HFFc6 (cell line): ENCODE measurements at places on chromosomes 7 and 10.
A peak's percentile ranks its signal among the peaks of the same experiment; 100 is the strongest.

DNA sequence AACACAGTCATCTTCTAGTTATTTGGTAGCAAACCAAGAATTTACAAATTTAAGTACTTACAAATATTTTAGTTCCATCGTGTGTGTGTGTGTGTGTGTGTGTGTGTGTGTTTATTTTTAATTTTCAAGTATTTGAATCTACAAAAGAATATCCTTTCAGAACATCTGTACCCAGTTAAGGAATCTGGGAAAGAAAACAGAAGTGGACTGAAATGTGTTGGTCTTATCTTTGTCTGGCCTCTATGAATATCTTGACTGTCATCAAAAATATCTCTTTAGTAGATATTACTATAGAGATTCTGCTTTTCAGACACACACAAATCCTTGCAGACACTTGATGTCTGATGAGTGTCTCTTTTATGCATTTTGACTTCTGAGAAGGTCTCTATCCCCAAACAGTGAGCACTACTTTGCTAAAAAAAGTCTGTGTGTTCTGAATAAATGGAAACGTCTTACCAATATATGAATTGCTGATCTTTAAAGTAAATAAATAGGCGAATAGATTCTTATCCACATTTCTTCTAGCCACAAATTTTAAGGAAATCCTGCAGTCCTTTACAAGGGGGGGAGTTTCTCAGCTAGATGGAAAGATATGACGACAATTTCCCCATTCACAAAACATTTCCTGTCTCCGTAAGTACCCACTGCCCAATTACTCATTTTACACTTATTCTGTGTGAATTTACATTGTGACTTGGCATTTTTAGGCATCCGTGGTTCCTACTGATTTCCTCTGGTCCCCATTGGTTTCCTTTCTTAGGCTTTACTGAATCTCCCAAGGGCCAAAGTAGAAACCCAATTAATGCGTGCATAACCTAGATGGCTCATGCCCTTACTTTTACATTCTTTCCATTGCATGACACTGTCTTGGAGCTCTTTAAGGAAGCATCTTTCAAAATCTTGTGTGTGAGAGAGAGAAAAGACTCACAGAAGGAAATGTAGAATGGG, 36.0 kb downstream of the NRCAM start:
- no peak for DNase-seq

DNA sequence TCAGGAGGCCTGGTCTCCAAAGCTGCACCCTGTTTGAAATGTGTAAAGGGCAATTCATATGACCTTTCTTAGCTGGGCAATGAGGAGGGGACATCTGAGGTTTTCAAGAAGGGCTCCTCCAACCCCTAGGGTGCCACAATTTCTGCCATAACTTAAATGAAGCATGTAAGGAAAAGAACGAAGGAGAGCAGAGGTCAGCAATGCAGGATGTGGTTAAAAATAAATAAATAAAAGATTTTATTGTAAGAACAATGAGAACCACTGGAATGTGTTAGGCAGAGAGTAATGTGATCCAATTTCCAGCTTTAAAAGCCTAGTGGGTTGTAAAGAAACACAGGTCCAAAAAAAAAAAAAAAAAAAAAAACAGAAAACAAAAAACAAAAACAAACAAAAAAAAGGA, 673.1 kb downstream of the TNS3 start:
- peak; percentile 81 for DNase-seq

DNA sequence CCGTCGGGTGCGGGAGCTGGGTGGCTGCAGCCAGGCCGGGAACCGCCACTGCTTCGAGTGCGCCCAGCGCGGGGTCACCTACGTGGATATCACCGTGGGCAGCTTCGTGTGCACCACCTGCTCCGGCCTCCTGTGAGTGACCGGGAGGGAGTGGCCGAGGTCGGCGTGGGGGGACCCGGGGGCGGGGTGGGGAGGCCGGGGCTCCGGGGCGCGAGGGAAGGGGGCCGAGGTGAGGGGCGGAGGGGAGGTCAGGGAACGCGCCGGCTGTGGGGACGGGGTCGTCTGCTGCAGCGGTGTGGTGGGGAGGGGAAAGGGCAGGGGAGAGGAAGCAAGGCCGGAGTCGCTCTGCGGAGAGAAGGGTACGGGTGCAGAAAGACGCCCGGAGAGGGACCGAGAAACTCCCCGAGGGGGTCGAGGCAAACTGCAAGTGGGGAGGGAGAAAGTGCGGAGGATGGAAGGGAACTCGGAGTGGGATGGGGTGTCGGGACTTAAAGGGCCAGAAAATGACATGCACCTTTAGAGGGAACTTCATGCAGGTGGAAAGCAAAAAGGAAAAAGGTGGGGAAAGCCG, 518 bp downstream of the AGFG2 start:
- DNase-seq, result no peak

DNA sequence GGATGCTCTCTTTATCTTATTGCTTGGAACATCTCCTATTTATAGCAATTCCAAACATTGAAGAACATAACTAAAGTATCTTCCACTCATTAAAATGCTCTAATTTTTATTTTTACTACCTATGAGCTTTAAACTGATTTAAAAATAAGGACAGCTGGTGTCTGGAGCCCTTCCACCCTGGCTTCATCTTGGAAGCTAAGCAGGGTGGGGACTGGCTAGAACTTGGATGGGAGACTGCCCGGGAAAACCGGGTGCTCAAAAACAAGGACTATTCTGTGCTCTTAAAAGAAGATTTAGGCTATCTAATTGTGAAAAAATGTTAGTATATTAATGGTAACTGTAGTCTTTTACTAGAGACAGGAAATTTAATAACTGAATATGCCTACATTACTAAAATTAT, 69.2 kb downstream of the ARMC3 start:
- peak; percentile 58 for DNase-seq

DNA sequence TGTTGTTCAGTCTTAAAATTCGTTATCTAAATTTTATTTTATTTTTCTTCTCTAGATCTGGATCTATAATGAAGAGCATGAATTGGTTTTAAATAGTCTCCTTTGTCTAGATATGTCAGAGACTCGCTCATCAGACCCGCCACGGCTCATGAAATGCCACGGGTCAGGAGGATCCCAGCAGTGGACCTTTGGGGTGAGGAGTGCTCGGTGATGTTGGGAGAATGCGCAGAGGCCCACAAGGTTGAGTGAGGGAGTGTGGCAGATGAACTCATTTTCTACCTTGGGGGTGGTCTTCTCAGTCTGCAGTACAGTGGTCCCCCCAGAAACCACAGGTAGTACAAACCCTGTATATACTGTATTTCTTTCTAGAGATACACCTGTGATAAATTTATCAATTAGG, 95.3 kb downstream of the GALNT11 start:
- DNase-seq, result no peak

DNA sequence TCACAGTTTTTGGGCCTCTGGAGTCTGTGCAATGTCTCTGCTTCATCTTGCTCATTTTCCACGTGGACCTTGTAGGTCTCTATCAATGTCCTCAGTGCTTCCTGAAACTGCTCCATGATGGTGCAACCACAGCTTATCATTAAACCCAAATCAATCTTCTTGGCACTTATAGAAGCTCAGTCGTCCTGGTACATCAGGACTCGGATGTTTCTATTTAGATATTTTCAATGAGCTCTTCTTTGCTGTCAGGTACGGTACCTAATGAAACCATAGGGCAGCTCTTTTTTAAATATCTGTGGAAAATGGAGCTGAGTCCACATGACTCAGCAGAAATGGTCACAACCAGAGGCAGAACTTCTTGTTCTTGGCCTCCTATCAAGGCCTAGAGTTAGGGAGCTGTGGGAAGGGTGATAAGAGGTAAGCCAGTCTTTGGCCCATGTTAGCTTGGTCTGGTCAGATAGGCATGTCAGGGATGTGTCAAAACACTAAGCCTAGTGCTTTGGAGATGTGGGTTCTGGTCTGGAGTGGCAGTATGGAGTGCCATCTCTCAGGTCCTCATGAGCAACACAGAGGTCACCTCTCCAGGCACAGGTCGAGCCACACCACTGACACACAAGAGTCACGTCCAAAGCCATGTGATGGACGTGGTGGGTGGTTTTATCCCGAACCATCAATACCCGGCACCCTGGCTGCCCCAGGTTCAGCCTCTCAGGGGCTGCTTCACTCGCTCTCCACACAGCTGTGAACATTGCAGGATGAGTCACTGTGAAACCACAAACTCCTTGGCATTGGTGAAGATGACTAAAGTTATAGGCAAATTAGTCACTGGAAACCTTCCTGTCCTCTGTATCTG, 87.0 kb downstream of the TBXAS1 start:
- peak; percentile 98 for DNase-seq

- no peak for DNase-seq
These were observed 96.8 kb upstream of the JAZF1 start for GRCh38 chr7:28277364-28277763.

GRCh38 chr7:133359449-133359848, 106.6 kb downstream of the EXOC4 start:
- DNase-seq, result no peak

DNA sequence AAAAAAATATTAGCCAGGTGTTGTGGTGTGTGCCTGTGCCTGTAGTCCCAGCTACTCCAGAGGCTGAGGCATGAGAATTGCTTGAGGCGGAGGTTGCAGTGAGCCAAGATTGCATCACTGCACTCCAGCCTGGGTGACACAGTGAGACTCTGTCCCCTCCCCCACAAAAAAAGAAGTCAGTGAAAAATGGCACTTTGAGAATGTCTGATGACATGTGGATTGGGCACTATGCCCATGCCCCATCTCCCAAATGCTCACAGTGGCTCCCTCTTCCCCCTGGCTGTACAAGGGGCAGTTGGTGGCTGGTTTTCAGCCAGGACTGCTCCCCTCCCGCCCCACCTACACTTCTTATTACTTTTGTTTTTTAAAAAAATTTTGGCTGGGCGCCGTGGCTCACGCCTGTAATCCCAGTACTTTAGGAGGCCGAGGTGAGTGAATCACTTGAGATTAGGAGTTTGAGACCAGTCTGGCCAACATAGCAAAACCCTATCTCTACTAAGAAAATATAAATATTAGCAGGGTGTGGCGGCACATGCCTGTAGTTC, 26.1 kb downstream of the IL15RA start:
- DNase-seq, result peak; percentile 11

GRCh38 chr7:22885797-22886261, 63.2 kb upstream of the TOMM7 start:
- DNase-seq, result no peak

DNA sequence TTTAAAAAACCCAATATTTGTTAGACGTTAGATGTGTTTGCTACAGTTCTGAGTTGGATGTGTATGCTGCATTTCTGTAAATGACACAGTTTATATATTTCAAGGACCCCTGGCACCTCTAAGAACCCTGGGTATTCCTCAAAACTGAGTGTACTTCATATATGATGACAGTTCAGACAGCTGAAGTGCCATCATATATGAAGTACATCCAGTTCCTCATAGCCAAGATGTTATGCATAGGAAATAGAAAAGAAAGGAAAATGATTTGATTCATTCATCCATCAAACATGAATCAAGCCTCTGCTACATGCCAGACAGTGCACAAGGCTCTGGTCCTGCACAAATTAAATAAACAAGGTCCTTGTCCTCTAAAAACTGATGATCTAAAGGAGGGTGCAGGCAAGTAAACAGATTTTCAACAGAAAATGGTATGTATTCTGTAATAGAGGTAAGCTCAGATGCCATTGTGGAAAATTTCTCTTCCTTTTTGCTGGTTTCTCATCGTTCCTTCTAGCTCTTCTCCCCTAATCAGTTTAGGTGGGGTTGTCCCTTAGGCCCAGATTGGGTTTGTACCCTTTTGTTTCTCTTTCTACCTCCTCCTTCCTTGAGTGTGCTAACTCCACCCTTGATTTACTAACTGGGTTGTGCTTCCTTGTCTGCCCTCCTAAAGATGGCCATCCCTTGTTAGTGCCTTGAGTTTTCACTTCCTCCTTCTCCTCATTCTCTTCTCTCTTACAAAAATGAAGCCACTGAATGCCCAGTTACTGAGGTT, 25.3 kb upstream of the SMIM30 start:
- no peak for DNase-seq

DNA sequence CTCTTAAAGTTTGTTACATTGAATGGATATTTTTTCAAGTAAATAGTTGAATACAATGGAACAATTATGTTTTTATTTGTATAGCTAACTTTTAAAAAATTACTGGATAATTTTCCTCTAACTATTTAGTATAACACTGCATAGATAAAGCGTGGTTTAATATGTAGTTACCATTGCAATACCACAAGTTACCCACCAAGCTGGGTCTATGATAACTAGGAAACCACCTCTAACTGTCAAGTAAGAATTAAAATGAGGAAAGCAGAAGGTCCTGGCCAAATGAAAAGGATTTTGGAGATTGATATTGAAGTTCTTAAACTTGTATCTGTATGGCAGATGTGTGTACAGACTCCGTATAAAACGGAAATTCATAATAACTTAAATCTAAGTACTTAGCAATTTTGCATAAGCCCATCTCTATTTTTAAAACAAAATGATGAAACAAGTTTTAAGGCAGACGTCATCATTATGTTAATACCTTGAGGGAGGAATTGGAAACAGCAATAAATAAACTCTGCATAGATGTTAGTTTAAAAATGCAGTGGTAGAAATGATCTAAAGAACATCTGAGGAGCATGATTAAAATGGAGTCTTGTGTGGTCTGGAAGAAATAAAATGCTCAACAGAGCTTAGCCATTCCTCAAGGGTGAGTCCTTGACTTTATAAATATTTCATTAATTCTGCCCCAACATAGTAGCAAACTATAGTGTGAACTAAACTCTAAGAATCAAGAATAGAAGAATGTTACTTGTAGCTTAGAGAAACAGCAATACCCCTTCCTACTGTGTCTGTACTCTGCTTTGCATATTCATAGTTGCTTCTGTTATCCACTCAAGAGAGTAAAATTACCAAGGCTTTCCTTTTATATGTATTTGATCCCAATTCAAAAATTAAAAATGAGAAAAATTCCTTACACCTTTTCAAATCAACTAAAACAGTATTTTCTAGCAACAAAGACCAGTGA, 206.4 kb upstream of the FERD3L start:
- no peak for DNase-seq

GRCh38 chr7:67267914-67268313, 271.3 kb downstream of the TYW1 start:
- DNase-seq, result no peak

- no peak for DNase-seq
These were observed 144.4 kb upstream of the PTER start for GRCh38 chr10:16292366-16292765.

DNA sequence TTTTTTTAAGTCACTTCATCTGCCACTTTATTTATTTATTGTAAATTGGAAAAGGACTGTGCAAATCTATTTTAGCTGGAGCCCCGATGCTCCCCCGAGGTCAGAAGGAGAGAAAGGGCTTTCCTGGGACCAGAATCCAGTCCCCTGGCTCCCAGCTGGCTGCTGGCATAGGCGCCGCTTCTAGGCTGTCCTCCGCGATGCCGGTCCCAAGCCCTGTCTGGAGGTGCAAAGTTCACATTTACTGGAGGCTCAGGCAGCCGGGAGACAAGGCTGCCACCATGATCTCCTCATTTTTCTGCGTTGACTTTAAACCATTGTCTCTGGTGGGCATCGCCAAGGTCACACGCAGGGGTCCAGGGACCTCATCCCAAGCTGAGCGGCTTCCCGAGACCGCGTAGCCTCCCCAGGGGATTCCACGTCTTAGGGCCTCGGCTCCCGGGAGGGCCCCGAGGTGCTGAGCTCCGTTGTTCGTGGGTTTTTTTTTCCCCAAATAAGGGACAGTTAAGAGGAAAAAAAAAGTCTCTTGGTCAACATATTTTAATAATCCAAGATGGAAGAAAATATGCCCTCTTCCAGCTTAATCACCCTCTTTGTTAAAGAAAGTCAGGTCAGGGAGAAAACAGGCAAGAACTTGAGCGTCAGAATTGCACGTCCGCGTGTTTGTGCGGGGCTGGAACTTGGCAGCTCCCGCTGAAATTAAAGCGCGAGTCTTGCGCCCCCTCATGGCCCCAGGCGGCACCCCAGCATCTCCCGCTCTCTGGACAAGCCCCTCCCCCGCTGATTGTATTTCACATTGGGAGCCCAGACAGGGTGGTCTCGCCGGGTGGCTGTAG, 11.9 kb downstream of the RGR start:
- DNase-seq, result no peak

GRCh38 chr7:80385508-80385907, 126.4 kb downstream of the GNAT3 start:
- no peak for DNase-seq
